Frontal cortex (tissue), 4 donors: ENCODE measurements at places on chromosomes 2 and 18. TPM values are rescaled to one million over a fixed set of nuclear protein-coding genes. Genes with fewer than 3 reads are reported as not detected.

DNA sequence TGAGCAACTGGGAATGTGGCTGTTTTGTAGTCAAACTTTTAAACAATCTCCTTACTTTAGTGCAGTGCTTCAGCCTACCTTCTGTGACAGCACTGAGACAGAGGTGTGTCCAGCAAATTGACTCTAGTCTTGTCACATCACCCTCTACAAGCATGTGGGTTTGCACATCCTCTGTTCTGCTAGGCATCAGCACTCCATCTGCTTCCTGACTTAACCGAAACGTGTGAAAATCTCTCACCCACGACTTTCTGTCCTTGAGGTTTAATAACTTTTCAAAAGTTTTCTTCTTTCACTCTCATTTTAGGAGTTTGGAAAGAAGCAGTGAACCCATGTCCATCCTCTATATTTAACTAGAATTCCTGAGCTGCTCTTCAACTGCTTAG is 42.6 kb downstream of the TTR start:
- DNase-seq, result no peak

DNA sequence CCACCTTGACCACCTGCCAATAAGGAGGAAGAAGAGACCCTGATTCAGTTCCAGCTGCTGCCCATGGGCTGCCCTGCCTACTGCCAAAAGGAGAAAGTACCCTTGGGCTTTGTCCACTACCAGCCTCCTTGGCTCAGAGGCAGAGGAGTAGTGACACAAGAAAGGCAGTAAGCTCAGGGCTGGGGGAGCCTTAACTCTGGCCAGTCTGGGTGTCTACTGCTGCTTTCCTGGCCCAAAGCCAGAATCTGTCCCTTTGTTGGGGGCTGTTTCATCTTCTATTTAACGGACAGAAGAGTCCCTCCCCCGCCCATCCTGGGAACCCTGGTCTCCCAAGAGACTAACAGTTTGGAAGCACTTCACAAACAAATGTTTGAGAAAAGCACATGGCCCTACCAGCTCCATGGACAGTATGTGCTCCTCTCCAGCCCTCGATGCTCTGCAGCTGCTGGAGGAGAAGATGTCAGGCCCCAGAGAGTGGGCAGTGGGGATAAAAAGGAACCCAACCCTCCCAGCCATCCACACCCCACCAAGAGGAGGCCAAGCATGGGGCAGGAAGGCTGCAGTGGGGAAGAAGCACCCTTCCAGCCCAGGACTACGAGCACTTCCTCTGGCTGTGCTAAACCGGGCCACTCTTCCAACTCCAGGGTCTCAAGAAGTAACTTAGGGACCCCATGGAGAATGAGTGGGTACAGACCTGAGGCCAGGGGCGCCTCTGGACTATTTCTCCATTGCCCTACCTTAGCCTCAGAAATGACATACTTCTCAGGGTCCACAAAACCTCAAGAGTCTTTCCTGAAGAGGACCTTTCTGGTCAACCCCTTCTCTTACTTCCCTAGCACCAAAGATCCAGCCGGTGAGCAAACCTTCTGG is 1.2 kb downstream of the ATG9A start:
- no peak for DNase-seq

DNA sequence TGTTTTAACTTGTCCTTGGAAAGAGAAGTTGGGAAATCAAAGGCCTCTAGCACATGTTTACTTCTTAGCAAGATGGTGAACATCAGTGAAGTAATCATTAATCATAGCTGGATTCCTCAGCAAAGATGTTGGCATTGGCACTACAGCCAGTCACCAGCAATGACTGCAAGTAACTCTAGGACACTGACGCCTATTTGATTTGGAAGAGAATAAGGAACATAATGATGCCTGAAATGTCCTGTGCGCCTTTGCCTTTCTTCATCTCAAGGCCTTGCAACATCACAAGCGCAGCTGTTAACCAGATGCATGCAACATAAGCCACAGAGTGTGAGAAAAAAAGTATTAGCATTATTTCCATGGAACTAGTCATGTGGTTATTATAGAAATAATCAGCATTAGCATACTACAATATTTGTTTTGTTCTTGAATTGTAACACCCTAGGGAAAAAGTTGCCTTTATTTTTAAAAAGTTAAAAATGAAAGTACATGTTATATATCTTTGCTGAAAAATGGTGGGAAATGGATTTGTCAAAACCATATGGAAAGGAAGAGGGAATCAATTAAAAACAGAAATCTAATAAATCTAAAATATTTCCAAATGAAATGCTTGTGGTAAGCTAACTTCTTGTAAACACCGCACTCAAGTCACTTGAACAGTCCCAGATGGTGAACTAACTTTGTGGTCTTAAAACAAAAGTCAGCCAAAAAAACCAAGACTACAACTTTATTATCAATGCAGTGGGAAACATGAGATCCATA is 55.6 kb downstream of the THADA start:
- DNase-seq, result no peak

DNA sequence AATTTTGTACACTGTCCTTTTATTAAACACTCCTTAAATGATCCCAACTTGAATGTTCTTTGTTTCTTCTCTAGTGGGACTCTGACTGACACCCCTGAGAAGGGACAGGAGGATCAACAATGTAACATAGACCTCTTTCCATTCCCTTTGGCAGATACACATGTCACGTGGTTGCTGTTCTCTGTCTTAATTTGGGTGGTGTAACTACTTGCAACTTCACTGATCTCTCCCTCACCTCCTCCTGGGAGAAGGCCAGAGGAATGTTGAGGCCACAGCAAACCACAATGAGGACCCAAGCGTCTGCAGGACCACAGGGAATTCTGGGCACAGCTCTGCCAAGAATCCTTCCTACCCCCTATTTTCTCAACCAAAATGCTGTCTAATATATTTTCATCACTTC is 205.6 kb downstream of the RTP5 start:
- no peak for DNase-seq

- DNase-seq, result no peak
Measured at GRCh38 chr18:2970772-2971659, 41.9 kb downstream of the LPIN2 start.

DNA sequence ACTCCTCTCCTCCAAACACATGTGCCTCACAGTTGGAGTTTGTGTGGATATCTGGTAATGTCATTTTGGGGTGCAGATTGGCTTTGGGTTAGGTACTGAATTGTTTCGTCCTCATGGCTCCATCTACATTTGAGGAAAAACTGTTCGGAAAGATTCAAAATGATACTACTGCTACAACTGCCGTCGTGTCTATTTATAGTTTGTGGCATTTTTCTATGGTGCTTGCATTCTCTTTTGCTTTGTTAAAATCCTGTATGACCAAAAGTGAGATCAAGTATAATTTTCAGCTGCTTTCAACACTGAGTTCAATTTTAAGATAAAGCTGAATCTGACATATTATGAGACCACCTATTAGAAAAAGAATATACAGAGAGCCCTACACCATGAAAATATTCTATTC is 176.3 kb upstream of the DSEL start:
- DNase-seq, result no peak

- DNase-seq, result no peak
Measured at GRCh38 chr2:109139002-109139401, 10.0 kb downstream of the SH3RF3 start.

Gene PAIP2B
- 20.4 TPM for total RNA-seq

Gene KLHL29
- 14.3 TPM for total RNA-seq

GRCh38 chr2:191783416-191783815 is 63.5 kb downstream of the CAVIN2 start:
- DNase-seq, result no peak

DNA sequence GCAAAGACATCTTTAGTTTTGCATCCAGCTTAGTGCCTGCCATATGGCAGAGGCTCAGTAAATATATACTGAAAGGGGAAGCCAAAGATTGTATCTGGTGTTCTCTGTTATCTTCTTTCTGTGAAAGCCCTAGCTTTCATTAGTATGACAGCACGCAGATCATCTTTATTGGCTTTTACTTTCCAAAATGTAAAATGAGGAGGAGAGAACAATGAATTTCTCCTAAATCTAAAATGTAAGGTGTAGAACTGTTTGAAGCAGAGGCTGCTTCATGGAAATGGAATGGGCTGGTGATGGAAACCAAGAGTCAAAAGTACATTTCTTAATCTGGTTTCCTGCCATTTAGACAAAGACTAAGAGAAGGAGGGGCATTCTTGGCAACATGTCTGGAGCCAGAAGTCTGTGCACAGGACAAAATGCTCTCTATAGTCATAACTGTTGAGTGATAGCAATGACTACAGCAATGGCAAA is 1029.9 kb upstream of the PIK3C3 start:
- no peak for DNase-seq

Gene CTAGE1
- total RNA-seq, result not detected

- DNase-seq, result peak; percentile 11
Measured at GRCh38 chr2:88659538-88659915, 31.9 kb upstream of the RPIA start.

Gene TEX44
- total RNA-seq, result not detected
